ENCODE measurements at places on chromosomes 2 and 18.

- no peak for DNase-seq
These were observed 121.2 kb upstream of the TANK start for GRCh38 chr2:161039071-161039470.

- no peak for DNase-seq
These were observed 35.5 kb upstream of the SLC35F5 start for GRCh38 chr2:113791697-113792590.

DNA sequence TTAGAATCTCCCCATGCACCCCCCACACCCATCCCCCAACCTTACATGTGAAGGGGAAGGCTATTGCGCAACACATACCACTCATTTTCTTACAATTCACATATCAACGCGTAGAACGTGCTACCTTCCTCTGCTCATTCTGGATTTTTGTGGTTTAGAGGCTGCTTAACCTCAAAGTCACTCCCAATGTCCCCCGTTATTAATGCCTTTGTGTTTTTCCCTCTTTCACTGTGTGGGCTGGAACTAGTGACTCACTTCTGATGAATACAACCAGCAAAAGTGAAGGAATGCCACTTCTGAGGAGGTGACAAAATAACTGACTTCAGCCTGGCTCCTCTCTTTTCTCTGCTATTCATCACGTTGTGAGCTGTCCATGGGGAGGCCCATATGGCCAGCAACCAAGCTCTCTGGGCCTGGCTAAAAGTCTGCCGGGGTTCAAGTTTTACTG lies 342.5 kb upstream of the NXPH2 start:
- no peak for DNase-seq

GRCh38 chr2:27638037-27638637 lies 9.3 kb downstream of the GPN1 start:
- no peak for DNase-seq

DNA sequence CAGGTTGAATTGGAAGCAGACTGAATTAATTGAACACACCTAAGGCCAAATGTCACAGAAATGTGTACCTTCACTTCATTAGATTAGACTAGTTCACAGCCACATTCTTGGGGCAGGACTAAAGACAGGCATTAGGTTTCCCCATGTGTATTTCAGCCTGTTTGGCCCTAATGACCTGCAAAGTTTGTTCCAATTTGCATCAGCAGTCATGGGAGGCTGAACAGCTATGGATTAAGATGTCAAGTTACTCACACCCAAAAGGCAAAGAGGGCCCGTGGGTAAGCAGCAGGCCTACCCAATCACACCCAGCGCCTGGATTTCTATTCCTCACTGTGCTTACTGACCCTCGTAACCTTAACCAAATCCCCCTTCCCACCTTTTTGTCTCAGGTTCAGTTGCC lies 99.6 kb upstream of the RIOK3 start:
- no peak for DNase-seq

DNA sequence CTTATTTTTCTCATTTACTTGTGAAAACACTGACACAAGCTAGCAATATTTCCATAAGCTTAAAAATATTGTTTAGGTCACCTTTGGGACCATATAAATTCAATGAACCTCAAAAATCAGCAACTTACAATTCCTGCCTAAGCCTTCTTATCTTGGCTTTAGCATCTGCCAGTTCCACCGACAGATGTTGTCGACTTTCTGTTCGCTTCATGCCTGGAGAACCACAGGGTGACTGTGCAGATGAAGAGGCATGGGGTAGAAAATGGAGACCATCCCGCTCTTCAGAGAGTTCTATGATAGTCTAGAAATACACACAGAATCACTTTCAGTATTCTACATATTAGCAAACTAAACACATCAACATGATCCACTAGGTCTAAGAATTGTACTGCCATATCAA lies 64.2 kb downstream of the CCDC88A start:
- DNase-seq, result no peak

- DNase-seq, result no peak
These were observed 48.4 kb downstream of the UNC50 start for GRCh38 chr2:98656800-98657199.

GRCh38 chr2:157271590-157272203 lies 14.2 kb downstream of the GALNT5 start:
- no peak for DNase-seq

DNA sequence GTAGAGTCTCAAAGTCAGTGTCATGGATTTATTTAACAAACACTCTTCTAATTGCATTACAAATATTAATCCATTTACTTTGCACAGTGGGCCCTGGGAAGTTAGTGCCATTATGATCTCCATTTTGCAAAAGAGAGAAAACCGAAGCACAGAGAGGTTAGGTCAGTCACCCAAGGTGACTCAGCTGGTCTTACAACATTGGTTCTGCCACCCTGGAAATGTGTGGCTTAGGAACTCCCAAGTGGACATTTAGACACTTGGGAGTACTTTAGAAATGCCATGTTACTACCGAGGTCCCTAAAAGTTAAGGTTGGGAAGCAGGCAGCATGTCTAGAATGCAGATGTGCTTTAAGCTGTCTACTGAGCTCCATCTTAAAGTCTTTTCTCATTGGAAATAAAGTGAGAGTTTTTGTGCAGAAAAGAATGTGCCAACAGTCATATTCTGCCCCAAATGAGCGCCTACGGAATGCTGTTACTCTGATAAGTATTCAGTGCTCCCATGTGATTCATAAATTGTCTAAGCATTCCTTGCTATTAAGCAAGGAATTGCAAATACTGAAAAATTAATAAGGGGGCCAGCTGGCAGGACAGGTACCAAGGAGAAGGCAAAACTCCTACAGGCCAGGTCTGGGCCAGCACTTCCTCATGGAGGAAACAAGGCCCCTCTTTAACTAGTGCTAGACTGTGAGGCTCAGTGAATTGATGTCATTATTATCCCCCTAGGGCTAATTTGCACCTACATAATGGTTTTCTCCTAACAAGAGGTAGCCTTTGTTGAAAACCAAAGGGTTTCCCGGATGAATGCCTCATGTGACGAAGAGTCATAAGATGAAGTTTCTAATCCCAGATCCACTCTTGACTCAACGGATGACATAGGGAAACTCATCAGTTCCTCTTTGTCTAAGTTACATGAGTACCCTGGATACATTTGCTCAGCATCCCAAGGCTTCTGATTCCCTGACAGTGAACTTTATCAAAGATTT lies 16.3 kb downstream of the NRP2 start:
- DNase-seq, result no peak

GRCh38 chr18:41146301-41146700 lies 808.7 kb upstream of the PIK3C3 start:
- no peak for DNase-seq

- no peak for DNase-seq
These were observed 157.5 kb downstream of the MGAT5 start for GRCh38 chr2:134411279-134411827.

- no peak for DNase-seq
These were observed 318.9 kb upstream of the HS6ST1 start for GRCh38 chr2:128637481-128638155.

- DNase-seq, result no peak
These were observed 245.8 kb downstream of the PAX3 start for GRCh38 chr2:222052934-222053367.

GRCh38 chr2:44053052-44053451 lies 57.3 kb upstream of the LRPPRC start:
- DNase-seq, result no peak
